ENCODE measurements at places on chromosomes 1 and 21.

DNA sequence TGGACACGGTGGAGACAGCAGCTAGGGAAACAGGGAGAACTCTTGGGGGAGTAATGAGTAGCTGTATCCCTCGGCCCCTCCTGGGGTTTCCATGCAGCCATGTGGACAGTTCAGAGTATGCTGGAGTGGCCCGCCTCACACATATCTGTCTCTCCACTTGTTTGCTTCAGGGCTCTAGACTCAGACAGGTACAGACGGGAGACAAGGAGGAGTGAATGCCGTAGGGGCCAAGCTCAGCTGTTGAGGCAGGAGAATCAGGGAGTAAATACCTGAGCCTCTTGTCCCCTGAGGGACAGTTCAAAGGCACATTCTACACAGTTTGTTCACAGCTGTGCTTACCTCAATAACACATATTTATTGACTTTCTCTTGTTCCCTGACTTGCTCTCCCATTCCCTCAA lies 7.7 kb upstream of the PTGFRN start:
- DNase-seq, result no peak

DNA sequence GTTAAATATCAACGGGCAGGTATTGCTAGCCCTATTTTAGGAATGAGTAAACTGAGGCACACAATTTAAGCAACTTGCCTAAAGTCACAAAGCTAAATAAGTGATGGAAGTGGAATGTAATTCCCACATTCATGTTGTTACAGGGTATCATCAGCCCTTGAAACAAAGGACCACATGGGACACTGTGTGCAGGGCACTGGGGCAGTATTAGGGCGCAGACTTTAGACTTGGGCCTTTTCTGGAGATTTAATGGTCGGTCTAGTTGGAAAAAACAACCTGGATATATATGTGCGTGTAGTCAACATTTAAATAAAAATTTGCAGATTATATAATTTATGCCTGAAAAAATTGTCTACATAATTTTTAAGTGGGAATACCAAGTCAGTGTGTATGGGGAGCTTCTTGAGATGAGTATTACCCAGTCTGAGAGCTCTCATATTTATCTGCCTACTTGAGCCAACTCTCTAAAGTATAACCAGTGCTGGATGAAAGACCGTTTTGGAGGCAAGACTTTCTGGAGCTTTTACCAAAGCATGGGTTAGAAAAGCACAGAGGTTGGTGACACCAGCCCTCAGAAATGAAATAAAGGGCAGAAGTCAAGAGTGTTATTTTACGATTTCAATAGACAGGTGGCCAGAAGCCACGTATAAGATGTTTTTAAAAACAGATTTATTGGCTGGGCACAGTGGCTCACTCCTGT lies 1.6 kb downstream of the KDM1A start:
- no peak for DNase-seq

DNA sequence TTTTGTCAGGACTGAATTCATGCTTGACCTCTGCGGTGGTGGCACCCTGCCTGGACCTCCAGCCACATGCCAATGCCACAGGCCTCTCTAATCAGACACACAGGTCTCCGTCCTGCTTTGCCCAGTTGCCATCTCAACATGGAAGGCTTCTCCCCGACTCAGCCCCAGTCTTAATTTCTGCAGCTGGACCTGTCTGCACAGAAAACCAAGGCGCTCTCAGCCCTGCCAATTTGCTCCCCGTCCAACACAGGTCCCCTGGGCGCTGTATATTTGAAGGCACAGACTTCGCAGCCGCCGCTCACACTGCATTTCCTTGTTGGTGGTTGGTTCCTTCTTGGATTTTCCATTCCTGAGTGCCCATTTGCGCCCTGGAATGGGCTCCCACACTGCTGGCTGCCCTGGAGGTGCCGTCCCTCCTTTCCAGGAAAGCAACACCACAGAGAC lies 28.0 kb upstream of the PLEKHG5 start:
- no peak for DNase-seq

DNA sequence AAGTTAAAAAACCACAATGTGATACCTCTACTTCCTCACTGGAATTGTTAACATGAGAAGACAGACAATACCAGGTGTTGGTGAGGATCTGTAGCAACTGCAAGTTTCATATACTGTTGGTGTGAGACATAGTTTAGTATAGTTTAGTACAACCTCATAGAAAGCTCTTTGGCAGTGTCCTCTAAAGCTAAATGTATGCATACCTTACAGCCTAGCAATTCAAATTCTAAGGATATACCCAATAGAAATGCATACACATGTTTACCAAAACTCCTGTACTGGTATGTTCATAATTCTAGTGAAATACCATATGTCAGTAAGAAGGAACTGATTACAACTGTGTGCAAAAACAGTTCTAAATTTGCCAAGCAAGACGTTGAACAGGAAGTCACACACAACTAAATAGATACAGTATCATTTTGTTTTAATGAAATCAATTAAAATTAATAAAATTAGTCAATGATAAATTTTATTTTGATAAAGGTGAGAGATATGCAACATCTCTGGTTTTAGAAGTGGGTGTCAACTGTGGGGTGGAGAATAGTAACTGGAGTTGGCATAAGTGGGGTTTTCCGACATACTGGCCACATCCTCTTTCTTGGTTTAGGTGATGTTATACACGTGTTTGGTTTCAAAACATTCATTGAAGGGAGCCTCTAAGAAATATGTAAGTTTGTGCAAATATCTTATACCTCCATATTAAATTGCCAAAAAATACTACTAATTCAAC lies 450.7 kb downstream of the PTPRC start:
- DNase-seq, result no peak

DNA sequence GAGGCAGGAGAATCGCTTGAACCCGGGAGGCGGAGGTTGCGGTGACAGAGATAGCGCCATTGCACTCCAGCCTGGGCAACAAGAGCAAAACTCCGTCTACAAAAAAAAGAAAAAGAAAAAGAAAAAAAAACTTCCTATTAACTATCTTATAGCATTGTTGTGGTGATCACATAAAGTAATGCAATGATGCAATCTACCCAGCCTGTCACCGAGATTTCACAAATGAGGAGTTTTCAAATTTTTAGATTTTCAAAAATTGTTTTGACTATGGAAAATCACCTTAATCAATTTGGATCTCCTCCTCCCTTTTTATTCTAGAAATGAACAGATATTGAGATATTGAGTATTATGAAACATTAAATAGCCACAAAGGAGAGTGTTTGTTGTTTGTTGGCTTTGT lies 8.0 kb downstream of the FMO5 start:
- no peak for DNase-seq

- no peak for DNase-seq
Measured at GRCh38 chr1:240350910-240351331, 259.2 kb downstream of the FMN2 start.

GRCh38 chr1:155141749-155142148 lies 1.4 kb upstream of the DPM3 start:
- DNase-seq, result no peak

- DNase-seq, result no peak
Measured at GRCh38 chr1:177849579-177850290, 120.1 kb downstream of the SEC16B start.

DNA sequence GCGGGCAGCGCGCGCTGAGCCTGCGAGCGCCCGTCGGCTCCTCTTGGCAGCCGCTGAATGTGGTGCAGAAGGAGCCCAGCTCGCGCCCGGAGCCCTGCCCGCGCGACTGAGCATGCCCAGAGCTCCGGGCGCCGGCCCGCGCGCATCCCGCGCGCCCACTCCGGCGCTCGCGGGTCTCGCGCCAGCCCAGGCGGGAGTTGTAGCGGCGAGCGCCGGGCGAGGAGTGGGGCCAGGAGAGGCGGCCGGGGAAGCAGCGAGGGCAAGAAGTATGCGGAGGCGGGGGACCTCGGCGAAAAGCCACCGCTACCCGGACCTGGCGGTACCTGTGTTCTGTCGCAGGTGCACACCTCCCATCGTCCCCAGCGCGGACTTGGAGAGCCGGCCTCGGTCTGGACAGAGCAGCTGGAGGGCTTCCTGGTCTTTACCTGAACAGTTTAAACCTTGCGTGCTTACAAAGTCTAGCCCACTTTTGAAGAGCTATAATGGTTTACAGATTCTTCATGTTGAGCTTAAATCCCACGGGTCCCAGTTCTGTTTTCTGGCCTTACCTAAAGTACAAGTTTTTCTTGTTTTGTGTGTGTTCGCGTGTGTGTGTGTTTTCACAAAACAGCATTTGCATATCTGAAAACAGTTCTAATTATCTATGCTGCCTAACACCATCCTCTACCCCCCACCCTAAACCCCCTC lies at the start of gene DDAH1:
Gene DDAH1 (minus strand): TSS at position 61 of the 687 bp plus-strand sequence. CDS start 114 bp downstream, outside the sequence.
- DNase-seq, result no peak

DNA sequence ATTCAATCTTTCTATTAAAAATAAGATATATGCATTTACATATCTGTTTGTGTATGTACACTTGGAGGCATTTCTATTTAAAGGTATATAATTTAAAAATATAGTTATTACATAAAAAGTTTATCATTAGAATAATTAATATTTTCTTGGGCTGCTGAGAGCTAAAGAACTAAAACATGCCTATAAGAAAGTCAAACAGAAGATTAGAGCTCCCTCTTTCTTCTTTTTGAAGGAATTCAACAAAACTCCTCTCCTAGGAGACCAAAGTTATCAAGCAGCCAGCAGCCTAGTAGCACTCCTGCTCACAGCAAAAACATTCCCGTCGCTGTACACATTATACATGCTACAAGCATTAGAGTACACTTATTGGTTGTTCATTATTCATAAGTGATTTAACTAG lies 216.4 kb downstream of the VAV3 start:
- DNase-seq, result no peak

DNA sequence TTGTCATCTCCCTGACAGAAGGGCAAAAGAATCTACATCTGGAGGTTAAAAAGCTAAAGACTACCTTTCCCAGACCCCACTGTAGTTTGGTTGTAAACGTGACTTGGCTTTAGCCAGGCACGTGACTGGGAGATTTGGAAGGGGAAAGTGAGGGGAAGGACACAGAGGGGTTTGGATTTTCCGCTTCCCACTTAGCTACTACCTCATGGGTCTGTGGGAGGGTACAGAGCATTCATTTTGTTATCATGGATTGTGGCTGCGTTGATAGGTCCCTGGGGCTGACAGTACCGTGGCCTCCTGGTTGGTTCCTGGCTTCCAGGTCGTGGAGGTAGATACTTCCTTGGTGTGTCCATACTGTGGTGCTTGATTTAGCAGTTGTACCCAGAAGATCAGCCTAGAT lies 2.6 kb downstream of the CHD1L start:
- DNase-seq, result no peak
